Muscle of arm (tissue), 14 donors: ENCODE measurements at places on chromosomes 2 and 18. TPM values are rescaled to one million over a fixed set of nuclear protein-coding genes. Genes with fewer than 3 reads are reported as not detected.

- DNase-seq, result no peak
These were observed 18.3 kb downstream of the ASXL3 start for GRCh38 chr18:33596178-33596854.

- no peak for DNase-seq
These were observed 221.4 kb downstream of the NDUFA10 start for GRCh38 chr2:239803766-239804115.

DNA sequence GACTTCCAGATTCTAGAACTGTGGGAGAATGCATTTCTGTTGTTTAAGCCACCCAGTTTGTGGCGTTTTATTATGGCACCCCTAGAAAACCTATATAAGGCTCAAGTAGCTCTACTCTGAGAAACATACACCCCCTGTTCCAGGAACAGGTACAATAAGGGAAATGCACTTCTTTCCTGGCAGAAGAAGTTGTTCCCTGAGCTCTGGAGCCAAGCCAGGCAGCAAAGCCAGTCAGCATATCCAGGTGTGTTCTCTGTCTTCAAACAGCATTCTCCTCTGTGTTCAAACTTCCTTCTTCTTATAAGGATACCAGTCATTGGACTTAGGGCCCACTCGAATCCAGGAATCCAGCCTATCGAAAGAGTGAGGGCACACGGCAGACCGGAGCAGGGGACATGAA, 96.5 kb downstream of the TPGS2 start:
- DNase-seq, result no peak

GALNT3 gene
- 1.5 TPM for polyA plus RNA-seq

DNA sequence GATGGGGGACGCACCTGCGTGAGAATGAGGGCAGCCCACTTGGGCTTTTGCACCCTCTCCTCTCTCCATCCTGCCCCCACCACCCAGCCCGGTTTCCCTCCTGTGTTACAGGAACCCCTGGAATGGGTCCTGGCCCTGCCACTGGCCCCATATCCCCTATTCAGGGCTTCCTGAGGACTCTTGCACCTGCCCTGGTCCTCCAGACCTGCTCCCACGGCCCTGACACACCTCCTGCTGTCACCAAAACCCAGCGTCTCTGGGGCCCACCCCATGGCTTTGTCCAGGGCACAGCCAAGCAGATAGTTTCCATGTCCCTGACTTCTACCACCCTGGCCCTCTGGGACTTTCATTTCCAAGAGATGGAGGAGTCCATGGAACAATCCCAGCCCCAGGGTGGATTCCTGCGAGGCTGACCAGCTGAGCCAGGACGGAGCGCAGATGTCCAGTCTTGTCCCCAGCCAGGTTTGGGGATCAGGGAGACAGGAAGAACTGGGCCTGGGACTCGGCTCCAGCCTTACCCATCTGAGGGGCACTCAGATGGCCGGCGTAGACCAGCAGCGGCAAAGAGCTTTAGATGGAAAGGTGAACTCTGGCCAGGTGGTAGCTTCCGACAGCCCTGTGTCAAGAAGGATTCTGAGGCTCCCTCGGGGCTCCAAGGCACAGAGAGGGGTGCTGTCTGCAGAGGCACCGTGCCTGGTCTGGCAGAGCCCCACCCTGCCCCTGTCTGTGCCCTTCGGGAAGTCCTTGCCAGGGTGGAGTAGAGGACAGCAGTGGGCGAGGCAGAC, 12.0 kb downstream of the GPR35 start:
- no peak for DNase-seq

- peak; percentile 41 for DNase-seq
These were observed 203.2 kb downstream of the SH3RF3 start for GRCh38 chr2:109331896-109332848.
